ENCODE measurements at places on chromosomes 7 and 10.
A peak's percentile ranks its signal among the peaks of the same experiment; 100 is the strongest.

DNA sequence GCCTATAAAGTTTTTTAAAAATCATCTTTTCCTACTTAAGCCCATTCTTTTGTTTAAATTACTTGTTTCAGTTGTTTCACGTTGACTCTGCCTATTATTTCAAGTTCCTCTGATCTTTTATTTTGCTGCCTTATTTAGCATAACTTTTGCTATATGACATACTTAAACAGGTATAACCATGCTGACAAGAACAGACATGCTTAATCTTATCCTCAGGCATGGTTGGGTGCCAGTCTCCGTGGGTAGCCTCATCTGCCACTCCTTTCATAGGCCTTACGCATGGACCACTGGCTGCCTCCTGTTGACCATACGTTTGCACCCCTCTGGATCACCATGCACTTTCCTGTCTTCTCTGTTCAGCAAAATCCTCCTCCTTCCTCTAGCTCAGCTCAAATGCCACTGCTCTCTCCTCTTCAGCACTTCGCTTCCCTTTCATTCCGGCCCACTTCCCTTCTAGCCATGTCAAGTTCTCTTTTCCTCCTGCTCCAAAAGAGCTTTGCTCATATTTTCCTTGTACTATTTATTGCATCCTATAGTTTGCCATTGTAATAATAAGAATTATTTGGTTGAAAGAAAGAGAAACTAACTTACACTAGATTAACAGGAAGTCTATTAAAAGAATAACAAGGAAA, 10.0 kb upstream of the TSPAN33 start:
- no peak for DNase-seq

GRCh38 chr7:21967598-21968003, 21.9 kb upstream of the CDCA7L start:
- no peak for DNase-seq

DNA sequence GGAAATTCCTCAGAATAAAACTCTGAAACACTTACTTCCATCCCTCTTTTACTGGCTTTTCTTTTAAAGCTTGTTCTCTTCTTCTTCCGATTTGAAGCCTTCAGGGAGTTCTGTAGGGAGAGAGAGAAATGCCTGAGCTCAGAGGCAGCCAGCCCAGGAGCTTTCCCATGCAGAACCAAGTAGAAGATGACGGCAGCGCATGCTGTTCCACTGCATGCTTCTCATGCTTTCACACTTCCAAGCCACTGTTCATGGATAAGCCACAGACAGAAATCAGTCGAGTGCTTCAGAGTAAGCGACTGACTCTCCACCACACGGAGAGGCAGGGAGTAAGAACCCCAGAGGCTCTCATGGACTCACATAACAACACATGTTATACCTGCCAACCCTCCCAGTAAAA, 237.3 kb downstream of the DGKI start:
- DNase-seq = no peak

- no peak for DNase-seq
Measured at GRCh38 chr10:132364594-132364970, 32.4 kb upstream of the PWWP2B start.

DNA sequence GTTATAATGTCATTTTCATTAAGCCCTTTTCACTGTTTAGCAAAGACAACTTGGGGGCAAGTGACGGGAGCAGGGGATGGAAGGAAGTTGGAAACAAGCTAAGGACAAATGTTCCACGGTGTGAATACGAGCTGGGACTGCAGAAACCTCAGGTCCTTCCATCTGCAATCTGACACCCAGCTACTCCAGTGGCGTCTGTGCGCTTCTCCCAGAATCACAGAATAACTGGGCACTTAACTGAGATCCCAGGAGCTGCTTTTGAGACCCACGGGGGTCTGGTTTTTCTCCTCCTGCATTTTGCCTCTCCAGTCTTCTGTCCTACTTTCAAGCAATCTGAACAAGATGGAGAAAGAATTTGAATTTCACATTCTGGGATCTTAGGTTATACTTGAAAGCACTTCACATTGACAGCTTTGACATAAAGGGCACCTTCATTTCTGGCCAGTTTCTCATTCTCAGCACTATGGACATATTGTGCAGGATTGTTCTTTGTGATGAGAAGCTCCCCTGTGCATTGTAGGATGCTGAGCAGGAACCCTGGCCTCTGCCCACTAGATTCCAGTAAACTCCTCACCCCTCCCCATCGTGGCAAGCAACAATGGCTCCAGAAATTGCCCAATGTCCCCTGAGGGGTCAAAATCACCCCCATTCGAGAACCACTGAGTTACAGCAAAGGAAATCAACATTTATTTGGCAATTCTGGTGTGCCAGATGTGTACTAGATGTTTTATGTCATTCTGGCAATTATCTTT, 194.1 kb downstream of the CACNB2 start:
- DNase-seq = peak; percentile 3

Measured in ELF-1 (cell line).